NCI-H2029 (cell line): ENCODE measurements at places on chromosomes 4 and X.
A peak's percentile ranks its signal among the peaks of the same experiment; 100 is the strongest.

- DNase-seq = no peak
These were observed 25.8 kb upstream of the GTPBP6 start for GRCh38 chrX:344371-344901.

GRCh38 chr4:122705009-122705408, 27.5 kb upstream of the BBS12 start:
- DNase-seq = no peak

DNA sequence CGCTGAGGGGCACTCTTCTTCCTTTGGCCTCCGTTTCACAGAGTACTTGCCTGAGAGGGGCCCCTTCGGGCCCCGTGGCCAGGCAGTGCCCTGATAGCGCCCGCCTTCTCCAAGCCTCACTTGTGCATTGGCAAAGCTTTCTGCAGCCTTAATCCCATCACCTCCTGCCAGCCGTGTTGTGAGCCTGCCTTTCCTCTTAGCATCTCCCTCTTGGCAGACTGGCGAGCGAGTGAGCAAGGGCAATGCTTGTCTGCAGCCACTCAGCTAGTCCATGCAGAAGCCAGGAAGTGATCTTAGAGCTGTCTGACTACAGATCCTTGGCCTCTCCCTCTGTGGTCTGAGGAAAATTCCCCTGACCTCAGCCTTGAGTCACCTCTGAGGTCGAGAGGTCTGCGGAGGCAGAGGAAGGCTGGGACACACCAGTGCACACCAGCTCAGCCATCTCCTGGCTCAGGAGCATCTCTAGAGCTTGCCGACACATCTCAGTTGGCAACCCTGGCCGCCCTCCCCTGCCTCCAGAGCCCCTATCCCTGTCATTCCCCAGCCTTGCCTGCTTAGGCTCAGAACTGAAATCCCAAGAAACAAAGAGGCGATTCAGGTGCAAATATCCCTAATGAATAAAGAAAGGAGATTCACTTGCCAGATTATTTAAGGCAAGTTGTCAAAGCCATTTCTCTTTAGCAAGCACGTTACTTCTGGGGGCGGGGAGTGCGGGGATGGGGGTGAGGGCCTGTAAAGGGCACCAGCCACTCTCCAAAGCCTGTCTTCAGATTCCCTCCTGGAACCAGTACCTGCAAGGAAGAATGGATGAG, 143.5 kb upstream of the MAMLD1 start:
- no peak for DNase-seq

DNA sequence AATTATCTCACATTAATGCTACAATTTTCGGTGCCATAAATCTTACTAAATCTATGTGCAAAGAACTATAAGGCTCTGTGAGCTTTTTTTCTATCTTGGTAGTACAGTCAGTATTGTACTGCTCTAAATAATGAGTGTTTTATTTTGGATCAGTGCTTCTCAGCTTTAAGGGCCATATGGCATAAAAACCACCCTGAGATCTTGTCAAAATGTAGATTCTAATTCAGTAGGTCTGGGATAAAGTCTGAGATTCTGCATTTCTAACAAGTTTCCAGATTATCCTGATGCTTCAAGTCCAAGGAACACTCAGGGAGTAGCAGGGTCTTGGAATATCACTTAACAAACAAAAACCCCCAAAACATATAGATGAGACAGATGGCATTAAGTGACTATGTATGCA, 486.5 kb downstream of the GRXCR1 start:
- DNase-seq = no peak

- peak; percentile 77 for DNase-seq
These were observed 66.1 kb downstream of the NR3C2 start for GRCh38 chr4:148376151-148376550.

DNA sequence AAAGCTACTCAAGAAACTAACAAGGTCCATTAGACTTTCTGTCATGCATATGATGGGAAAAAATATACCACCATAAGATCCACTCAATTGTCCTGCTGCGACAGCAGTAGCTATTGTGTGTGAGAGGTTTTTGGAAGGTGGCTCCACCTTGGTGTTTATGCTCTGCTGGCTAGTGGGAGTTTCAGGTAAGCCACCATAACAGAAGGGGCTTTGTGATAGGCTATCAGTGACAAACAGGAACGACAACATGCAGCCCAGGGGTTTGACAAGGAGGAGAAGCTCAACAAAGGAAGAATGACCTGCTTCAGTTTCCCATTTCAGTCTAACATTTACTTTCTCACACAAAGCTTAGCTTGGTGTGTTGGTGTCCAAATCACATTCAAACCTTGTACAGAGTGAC, 182.6 kb downstream of the ATOH1 start:
- no peak for DNase-seq

DNA sequence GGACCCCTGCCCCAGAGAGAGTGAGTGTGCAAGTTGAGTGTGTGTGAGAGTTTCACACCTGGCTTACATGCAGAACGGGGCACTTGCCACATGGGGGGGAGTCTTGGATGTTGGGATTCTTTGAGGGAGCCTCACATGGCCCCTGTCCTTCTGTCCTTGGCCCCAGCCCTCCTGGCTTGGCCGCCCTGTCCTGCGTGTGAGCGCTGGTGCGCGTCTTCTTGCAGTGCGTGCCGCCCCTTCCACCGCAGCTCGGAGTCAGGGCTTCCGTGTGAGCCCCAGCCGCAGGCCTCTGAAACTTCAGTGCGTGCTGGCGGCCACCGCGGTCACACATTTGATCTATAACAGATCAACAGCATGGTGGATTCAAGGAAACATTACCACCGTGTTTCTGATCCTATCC, 30.1 kb upstream of the HGFAC start:
- DNase-seq = no peak

DNA sequence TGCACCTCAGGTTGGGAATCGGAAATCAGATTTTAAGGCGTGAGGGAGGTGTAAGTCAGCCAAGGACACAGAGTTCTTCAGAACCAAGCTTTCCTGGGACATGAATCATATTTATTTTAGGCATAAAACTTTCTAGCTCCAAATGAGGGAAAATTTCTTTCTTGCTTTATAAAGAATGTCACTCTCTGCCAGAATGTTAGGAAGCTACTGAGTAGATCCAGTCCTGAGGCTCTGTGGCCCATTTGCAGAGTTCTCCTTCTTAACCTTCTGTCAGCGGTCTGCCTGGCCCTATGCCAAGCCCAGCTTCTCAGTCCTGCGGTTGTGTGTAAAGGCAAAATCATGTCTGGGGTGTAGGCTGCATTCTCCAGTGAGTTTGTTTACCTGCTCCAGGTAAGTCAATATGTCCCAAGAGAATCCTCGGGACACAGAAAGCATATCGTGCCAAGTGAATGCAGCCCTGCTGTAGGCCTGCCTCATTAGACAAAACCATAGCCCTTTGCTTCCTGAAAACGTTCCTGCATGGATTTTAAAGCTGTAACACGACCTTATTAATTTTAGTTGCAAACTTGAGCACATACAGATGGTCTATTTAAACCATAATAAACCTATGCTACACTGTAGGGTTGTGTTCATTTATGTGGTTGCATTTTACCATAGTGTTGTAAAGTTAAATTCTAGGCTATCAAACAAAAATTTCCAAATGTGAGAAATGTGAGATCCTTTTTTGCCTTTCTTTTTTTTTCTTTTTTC, 29.2 kb upstream of the CCNI start:
- DNase-seq = peak; percentile 85

GRCh38 chrX:103823591-103823990, 8.5 kb downstream of the RAB9B start:
- DNase-seq = no peak

DNA sequence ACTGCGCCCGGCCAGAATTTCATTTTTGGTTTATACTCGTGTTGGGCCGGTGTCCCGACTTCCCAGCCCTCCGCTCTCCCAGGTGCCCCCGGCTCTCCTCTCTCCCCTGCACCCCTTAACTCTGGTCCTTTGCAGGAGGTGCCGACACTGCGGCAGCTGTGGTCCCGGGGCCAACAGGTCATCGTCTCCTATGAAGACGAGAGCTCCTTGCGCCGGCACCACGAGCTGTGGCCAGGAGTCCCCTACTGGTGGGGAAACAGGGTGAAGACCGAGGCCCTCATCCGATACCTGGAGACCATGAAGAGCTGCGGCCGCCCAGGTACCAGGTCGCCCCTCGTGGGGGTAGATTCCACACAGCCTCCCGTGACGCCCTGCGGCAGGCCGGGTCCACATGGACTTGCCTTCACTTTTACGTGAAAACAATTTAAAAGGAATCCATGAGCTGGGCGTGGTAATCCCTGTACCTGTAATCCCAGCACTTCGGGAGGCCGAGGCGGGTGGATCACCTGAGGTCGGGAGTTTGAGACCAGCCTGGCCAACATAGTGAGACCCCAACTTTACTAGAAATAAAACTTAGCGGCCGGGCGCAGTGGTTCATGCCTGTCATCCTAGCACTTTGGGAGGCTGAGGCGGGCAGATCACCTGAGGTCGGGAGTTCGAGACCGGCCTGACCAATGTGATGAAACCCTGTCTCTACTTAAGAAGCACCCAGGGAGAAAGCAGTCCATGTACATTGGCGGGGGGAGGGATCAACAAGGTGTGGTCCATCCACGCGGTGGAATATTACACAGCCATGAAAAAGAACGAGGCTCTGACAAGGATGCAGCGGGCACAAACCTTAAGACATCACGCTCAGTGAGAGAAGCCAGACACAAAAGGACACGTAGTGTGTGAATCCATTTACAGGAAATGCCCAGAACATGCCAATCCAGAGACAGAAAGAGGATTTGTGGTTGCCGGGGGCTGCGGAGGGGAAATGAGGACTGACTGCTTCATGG, 12.0 kb downstream of the PLCXD1 start:
- no peak for DNase-seq

- DNase-seq = no peak
These were observed 26.6 kb upstream of the CD99 start for GRCh38 chrX:2664502-2664901.

DNA sequence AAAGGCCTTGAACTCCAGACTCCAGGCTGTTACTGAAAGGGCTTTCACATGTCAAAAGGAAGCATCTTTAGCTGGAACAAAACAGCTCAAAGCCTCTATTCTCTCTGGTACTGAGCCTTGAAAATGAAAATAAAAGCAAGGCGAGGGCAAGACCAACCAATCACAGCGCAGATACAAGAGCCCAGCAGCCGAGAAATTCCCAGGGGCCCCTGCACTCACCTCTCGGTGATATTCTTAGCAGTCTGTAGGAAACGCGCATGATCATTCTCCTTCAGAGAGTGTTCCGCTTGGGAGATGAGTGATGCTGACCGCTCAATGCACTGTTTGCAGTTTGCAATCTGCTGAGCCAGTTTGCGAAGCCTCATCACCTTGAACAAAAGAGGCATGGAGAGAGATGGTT, 138.1 kb downstream of the MID1 start:
- no peak for DNase-seq

DNA sequence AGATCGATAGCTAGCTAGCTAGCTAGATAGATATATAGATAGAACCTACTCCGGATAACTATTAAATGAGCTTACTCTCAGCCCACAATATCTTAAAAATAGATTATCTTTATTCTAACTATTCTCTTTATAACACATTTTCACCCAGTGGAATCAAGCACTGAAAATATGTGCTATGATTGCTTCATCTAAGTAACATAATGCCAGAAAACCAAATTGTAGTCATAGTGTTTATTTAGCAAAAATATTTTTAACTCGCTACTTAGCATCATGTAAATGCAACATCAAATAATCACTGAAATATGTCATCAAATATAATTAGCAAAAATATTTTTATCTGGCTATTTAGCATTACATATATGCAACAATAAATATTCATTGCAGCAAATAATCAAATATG, 1.5 kb downstream of the TMEM156 start:
- no peak for DNase-seq

DNA sequence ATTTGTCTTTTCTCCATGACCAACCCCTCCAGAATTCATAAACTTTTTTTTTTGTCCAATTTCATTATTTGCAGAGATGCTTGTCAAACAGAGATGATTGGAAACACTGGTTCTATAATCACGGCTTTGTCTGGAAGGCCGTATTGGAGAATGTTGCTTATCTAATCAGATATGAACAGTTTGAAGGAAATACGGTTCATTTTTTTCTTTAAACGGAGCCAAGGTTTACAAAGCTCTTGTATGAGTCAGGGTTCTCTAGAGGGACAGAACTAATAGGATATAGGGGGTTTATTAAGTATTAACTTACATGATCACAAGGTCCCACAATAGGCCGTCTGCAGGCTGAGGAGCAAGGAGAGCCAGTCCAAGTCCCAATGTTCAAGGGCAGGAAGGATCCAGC, 1415.8 kb downstream of the C4orf33 start:
- DNase-seq = no peak

DNA sequence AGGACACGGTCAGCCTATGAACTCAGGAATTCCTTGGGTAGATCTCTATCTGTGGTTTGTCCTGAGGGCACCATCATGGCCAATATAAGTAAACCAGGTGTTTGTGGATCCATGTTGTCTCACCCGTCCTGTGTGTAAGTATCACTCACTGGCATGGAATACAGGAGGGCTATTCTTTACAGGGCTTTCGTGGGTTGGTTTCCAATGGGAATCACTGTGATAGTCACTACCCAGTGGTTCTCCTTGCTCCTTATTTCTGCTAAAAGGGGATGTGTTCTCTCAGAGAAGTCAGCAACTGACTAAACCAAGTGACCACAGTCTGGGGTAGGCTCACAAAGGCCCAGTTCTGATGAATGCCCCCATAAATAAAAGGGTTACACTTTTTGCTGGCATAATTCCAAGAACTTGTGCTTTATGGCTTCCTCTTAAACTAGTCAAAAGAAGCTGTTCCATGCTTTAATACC, 236.7 kb upstream of the JADE1 start:
- DNase-seq = no peak

DNA sequence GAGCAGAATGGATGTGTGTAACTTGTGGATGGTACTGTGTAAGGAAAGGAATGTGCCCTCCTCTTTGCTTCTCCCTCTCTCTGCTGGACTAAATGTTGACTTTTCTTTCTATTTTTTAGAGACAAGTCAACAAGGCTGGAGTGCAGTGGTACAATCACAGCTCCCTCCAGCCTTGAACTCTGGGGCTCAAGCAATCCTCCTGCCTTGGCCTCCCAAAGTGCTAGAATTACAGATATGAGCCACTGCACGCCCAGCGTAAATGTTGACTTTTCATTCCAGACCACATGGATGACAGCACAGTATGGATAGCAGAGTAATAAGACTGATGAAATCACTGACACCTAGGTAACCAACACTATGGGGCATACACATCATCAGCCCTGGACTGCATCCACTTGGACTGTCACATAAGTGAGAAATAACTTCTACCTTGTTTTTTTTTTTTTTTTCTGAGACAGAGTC, 5.1 kb upstream of the RPS3A start:
- no peak for DNase-seq

DNA sequence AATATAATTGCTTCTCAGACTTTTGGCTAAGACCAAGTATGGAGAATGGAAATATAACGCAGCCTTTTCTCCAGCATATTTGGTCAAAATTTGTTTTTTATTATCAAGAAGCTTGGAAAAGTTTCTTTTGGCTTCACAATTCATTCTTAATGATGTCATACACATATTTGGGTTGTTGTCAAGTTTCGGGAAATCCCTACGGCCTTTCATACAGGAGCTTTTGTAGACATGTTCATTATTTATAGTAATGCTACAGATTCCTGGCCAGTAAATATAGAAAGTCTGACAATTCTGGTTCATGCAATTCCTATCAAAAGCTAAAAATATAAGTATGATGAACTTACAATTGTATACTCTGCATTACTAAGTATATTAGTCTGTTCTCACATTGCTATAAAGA, 112.9 kb downstream of the IRF2 start:
- DNase-seq = no peak
